ENCODE measurements at places on chromosomes 5 and 9.

DNA sequence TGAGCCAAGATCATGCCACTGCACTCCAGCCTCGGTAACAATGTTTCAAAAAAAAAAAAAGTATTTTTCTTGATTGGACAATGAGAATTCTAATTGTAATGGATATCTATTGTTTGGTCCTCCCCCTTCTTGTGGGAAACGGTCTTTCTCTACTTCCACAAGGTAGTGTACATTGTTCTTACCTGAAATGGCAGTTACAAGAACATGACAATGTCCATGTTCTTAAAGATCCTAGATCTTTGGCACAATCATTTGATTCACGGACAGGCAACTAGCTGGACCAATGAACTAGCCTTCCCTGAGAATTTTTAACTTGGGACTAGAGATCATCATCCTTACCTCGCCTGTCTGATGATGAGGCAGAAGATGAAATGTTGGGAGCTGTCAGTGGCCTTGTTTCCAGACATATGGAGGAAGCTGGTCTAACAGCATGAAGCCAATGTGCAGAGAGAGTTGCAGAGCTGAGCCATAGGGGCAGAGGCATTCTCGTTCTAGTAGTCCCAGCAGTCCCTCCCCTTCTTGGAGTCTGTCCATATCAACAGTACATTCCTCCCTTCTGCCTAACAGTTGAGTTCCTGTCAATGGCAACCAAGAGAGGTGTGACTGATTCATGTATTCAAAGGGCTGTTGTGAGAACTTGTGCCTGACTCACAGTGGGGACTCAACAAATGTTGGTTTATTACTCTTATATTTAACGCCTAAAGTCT lies 2.1 kb upstream of the MARCHF6 start:
- DNase-seq: no peak

- no peak for DNase-seq
Observed at GRCh38 chr9:90420768-90421513, 221.7 kb downstream of the DIRAS2 start.

DNA sequence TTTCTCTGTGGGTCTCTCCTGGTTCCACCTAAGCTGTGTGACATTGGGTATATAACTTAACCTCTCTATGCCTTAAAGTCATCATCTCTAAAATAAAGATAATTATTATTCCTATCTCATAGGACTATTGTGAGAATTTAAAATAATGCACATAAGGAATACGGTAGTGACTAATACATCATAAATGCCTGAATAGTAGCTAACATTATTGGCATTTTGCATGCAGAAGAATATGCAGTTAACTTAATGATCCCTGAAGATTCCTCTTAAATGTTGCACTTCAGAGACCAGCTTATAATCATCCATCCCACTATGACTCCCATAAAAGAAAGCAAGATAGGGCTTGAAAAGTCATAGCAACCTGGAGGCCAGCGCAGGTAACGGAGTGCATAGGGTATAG lies 32.4 kb downstream of the OXCT1 start:
- no peak for DNase-seq

GRCh38 chr5:155546075-155546474 lies 532.5 kb downstream of the KIF4B start:
- no peak for DNase-seq

- DNase-seq: no peak
Observed at GRCh38 chr5:59842999-59843398, 50.5 kb downstream of the PDE4D start.

DNA sequence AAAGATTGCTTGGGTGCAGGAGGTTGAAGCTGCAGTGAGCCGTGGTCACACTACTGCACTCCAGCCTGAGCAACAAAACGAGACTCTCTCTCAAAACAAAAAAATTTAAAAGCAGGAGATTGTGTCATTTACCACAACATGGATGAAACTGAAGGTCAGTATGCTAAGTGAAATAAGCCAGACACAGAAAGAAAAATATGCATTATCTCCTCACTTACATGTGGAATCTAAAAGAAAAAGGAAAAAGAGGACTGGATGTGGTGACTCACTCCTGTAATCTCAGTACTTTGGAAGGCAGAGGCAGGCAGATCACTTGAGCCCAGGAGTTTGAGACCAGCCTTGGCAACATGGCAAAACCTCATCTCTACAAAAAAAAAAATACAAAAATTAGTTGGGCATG lies 146.8 kb upstream of the DAPK1 start:
- DNase-seq: no peak

DNA sequence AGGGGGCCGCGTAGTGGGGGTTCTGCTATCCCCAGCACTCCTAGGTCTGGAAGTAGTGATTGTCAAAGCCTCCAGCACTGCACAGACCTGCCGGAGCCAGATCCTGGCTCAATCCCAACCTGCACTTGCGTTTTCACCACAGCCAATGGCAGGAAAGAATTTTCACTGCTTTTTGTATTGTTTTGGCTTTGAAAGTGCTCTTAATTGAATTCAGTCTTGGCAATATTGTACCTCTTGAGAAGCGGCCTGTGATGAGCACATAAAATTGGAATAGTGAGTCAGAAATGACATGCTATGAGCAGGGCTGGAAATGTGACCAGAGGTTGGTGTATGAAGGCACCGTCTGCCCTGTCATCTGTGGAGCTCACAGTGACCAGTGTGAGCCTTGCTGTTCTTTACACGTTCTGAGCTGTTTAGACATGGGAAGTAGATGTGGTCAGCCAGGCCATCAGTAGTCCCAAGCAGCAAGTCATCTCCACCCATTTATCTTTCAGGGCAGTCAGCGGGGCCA lies 41.5 kb downstream of the SECISBP2 start:
- no peak for DNase-seq

- DNase-seq: no peak
Observed at GRCh38 chr5:34576891-34577666, 79.0 kb upstream of the RAI14 start.

DNA sequence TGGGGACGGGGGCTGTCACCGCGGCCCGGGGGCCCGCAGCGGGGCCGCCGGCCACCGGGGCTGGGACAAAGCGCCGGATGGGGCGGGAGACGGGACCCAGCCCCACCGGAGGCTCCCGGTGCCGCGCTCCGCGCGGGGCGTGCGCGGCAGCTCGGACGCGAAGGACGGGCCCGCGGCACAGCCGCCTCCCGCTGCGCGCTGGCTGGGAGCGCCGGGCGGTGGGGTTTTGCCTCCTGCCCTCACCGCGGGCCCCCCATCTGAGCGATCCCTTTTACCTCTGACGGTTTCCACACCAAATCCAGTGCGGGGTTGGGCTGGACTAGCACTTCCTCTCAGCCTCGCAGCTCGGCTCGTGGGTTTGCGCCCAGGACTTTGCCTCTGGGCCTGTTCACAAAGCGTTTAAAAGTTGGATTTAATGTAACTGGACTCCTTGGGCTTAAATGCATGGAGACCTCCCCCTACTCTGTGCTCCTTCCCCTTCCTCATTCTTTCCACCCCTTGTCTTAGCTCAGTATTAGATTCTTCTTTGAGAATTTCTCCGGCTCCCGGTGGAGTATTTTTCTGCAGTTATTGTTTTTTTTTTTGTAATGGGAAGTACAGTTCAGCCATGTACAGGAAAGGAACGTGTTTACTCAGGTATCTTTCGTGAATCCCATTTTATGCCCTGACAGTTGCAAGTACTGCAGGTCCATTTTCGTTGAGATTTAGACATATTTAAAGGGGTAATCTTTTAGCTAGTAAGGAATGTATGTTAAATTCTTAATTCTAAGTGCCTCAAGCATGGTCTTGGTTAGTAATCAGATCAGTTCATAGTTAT lies 691 bp downstream of the FCHO2 start:
- DNase-seq: peak; percentile 9

DNA sequence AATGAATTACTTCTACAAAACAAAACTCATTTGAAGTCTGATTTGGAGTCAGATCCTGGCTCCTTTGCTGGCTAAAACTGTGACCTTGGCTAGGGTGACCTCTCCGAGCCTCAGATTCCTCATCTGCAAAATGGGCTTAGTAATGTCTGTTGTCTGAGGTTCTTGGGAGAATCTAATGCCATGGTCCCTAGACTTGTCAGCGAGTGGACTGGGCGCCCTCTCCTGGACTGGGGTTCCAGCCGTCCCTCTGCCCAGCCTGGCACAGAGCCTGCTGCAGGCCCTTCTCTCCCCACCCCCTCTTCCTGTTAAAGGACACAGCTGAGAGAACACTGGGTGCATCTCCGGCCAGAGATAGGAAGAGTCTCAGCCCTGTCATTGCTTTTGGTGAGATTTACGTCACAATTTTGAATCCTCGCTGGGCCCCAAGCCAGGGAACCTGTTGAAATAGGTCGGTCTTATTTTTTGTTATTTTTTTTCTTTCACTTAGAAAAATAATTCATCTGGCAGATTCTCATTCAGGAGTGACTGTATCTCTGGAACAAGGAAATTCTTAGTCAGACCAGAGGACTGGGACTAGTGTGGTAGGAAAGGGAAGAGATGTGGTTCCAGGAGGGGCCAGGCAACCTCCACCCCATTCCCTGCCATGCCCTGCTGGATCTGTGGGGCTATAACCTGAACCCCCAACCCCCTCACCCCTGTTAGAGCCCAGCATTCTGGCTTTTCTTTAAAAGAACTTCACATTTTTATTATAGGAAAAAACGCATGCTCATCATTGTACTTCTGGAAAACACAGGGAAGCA lies 48.2 kb upstream of the RPL26L1 start:
- no peak for DNase-seq

- DNase-seq: no peak
Observed at GRCh38 chr9:98289614-98290201, 34.3 kb upstream of the TBC1D2 start.

GRCh38 chr9:4844056-4844838 lies 51.5 kb downstream of the RCL1 start:
- no peak for DNase-seq

DNA sequence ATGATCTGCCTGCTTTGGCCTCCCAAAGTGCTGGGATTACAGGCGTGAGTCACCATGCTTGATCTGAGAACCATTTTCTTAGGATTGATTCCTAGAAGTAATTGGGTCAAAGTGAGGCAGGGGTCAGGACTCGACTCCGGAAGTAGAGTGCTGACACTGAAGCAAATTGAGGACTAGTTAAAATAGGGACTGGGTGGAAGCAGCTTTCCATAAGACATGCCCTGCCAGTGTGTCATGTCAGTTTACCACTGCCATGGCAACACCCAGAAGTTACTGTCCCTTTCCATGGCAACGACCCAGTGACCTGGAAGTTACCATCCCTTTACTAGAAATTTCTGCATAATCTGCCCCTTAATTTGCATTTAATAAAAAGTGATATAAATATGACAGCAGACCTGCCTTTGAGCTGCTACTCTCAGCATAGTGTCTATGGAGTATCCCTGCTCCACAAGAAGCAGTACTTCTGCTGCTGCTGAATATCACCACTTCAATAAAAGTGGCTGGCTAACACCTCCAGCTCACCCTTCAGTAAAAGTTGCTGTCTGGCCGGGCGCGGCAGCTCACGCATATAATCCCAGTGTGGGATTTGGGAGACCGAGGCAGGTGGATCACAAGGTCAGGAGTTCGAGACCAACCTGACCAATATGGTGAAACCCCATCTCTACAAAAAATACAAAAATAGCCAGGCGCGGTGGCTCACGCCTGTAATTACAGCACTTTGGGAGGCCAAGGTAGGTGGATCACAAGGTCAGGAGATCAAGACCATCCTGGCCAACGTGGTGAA lies 47.8 kb upstream of the JADE2 start:
- DNase-seq: no peak

- no peak for DNase-seq
Observed at GRCh38 chr5:55159763-55160492, at the start of gene GPX8. Gene GPX8 (plus strand): TSS chr5:55160171. CDS start chr5:55160193, 22 bp downstream.

DNA sequence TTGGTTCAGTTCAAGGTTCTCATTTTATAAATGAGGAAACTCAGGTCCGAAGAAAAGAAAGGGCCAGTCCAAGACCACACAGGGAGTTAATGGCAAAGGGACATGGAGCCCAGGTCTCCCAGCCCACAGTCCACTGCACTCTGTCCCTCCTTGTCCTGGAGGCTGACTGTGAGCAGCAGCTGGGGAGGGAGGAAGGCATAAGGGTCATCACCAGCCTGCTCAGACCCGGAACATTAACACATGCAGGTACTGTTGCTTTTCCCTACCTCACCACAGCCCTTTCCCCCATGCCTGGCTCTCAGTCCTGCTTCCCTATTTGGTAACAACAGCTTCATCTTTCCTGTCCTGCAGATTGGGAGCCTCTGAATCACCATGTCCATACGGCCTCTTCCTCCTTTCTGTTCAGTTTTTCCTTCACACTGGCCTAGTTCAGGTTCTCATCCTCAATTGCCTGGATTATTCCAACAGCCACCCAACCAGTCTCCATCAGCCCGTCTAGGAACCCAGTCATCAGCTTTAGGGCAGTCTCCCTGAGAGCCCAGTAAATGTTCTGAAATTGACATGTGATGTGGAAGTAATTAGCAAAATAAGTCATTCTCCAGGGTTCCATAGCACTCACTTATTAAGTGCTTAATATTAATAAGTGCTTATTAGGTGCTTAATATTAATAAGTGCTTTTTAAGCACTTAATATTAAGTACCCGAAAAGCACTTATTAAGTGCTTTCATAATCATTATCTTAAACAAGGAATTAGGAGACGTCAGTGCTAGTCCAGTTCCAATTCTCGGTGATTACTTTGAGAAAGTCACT lies 4.3 kb downstream of the GPX3 start:
- no peak for DNase-seq

GRCh38 chr9:78712903-78713613 lies 416.1 kb downstream of the PSAT1 start:
- DNase-seq: no peak

- no peak for DNase-seq
Observed at GRCh38 chr5:78647351-78647818, 1.2 kb downstream of the LHFPL2 start.

DNA sequence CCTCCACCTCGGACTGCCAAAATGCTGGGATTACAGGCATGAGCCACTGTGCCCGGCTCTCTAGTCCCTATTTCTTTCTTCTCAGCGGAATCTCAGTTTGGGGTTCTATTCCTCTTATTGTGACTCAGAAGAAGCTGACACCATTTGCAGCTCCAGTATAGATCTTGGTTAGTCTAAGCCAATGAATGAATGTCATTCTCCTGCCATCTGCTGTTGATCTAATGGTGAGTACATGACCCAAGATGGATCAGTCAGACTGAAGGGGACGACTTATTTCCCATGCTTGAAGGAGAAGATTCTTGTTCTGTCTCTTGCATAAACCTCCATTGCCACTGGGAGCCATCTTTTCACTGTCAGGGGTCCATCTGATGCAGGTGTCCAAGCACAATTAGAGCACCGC lies 76.0 kb upstream of the KLF9 start:
- no peak for DNase-seq

DNA sequence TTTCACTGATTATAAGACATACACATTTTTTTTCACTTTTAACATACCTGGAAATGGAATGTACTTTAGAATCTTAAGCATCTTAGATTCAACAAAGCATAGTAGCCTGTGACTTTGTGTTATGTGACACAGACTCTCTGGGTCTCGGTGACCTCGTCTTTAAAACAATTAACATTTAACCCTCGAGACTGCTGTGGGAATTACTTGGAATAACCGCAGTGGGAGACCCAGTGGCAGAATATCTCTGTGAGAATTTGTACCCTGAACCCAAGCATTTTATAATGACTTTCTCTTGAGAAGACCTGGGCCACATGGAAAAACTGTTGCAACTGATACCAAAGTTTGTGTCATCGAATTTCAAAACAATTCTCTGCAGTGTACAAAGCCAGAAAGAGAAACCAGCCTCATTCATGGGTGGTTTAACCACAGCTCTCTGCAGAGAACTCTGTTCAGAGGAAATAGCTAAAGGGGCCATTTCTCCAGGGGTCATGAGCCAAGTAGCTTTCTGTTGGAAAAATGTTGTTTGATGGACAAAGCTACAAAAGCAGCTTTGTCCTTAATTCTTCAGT lies 10.0 kb upstream of the RETREG1 start:
- no peak for DNase-seq

Data from activated CD4-positive, alpha-beta T cell treated with anti-CD3 and anti-CD28 coated beads for 1 hour (primary cell).